ENCODE measurements at places on chromosomes 13 and 19. TPM values are rescaled to one million over a fixed set of nuclear protein-coding genes. Genes with fewer than 3 reads are reported as not detected.

Gene C1QTNF9
- 0.49 TPM for total RNA-seq

Gene SIGLECL1
- total RNA-seq: not detected

Gene ZNF154
- not detected for total RNA-seq

DNA sequence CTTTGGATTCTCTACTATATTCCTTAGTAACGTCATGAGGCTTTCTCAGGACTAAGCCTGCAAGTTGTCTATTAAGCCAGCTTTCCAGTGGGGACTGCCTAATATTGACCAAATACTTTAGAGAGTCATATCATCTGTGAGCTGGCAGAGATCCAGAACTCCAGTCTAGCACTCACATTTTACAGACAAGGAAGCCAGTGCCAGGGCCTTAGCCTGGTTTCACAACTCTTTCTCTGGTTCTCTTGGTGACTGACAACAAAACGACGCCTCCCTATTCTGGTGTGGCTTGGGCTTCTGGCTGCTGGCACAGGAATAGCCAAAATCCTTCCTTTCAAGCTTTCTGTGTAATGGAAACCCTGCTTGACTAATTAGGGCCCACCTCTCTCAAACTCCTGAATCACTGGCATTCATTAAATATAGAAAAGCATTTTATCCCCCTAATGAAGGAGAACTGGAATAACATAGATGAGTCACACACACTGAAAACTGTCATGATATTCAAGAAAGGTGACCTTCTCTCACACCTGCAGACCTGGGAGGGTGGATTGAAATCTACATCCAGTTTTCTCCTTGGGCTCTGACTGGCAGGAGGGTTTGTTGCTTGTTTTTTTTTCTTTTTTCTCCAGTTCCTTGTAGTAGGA is 75.2 kb upstream of the UBL3 start:
- peak overlapping the region; percentile 87 for H3K27ac ChIP-seq
- H3K36me3 ChIP-seq: no peaks in the 10 kb centered on the region
- H3K4me1 ChIP-seq: peaks cover 57% of the 10 kb centered on the region
- H3K27me3 ChIP-seq: no peaks in the 10 kb centered on the region
- DNase-seq: peak; percentile 92

Gene MAMSTR
- 0.57 TPM for total RNA-seq

Gene FCHO1
- 33.6 TPM for total RNA-seq

Gene ADAMTSL5
- total RNA-seq: 1.3 TPM

DNA sequence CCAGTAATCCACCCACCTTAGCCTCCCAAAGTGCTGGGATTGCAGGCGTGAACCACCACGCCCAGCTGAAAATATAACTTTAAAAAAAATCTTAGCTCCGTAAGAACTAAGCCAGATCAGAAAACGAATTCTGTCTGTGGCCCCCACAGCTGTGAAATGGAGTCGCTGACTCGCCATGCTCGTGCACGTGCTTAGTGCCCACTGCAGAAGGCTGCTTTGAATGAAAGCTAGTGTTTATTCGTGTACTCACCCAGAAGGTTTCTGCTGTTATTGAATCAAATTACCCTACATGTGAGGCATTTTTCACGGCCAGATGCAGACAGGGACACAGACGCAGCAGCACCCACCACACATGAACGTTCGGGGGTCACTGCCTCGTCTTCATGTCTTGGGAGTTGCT is 61.7 kb upstream of the F7 start:
- peaks cover 28% of the 10 kb centered on the region for H3K36me3 ChIP-seq
- H3K27me3 ChIP-seq: peaks cover 4% of the 10 kb centered on the region
- H3K4me1 ChIP-seq: no peaks in the 10 kb centered on the region
- H3K4me3 ChIP-seq: no peak overlapping the region
- H3K27ac ChIP-seq: no peak overlapping the region

DNA sequence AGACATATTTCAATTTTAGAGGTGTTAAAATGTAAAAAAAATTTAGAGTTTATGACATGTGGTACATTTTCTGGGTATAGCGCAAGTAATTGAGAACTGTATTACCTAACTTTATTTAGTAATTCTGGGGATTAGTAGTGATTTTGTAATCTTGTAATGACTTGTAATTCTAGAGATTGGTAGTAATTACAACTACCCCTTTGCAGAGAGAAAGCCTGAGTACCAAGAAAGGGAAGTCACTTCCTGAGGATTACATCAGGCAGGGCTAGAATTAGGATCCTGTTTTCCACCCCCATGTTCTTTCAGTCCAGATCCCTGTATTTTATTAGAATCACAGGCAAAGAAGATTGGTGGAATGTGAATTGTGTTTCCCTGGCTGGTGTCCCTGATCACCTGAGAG is 274.9 kb downstream of the KCNRG start:
- H3K36me3 ChIP-seq: no peaks in the 10 kb centered on the region
- H3K4me3 ChIP-seq: no peak overlapping the region
- H3K4me1 ChIP-seq: no peaks in the 10 kb centered on the region
- DNase-seq: no peak

GRCh38 chr19:3555653-3556422 is 1.5 kb downstream of the MFSD12 start:
- no peaks in the 10 kb centered on the region for H3K36me3 ChIP-seq
- no peak overlapping the region for H3K27ac ChIP-seq
- H3K4me3 ChIP-seq: peak overlapping the region; percentile 92
- H3K27me3 ChIP-seq: no peaks in the 10 kb centered on the region
- DNase-seq: no peak

- H3K36me3 ChIP-seq: no peaks in the 10 kb centered on the region
- H3K4me3 ChIP-seq: no peak overlapping the region
- H3K27ac ChIP-seq: no peak overlapping the region
- no peaks in the 10 kb centered on the region for H3K27me3 ChIP-seq
- H3K4me1 ChIP-seq: no peaks in the 10 kb centered on the region
Measured at GRCh38 chr19:42459926-42460325, 17.2 kb upstream of the CXCL17 start.

- peak overlapping the region; percentile 76 for H3K4me3 ChIP-seq
- H3K4me1 ChIP-seq: peaks cover 31% of the 10 kb centered on the region
- H3K36me3 ChIP-seq: no peaks in the 10 kb centered on the region
- DNase-seq: no peak
- H3K27ac ChIP-seq: peak overlapping the region; percentile 99
- no peaks in the 10 kb centered on the region for H3K27me3 ChIP-seq
Measured at GRCh38 chr19:41364524-41365391, 809 bp upstream of the B9D2 start.

DNA sequence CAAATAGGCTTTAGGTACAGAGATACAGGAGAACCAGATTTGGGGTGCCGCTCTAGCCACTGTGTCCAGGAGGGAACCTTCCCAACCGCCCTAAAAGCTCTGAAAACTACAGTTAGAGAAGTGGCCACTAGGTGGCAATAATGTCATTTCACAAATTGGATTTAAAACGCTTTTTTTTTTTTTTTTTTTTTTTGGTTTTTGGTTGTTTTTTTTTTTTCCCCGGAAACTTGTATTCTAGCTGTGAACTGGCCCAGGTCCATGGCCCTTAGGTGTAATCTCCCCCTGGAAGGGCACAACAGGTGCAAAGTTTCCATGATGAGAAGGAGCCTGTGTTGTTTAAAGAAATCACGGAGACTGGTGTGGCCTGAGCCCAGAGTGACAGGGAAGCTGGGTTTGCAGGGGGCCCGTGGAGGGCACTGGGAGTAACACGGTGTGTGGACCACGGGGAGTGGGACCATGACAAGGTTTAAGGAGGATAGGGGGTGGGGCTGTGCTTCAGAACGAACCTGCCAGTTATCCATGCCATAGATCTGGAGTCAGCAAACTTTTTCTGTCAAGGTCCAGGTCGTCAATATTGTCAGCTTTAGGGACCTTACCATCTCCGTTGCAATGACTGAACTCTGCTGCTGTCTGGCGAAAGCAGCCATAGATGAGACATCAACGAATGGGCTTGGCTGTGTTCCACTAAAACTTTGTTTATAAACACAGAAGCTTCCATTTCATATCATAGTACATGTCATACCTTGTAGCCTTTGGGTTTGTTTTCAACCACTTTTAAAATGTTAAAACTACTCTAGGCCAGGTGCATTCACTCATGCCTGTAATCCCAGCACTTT is 10.1 kb downstream of the OR1I1 start:
- H3K4me1 ChIP-seq: peaks cover 7% of the 10 kb centered on the region
- DNase-seq: no peak
- H3K36me3 ChIP-seq: no peaks in the 10 kb centered on the region
- H3K27ac ChIP-seq: no peak overlapping the region
- no peaks in the 10 kb centered on the region for H3K27me3 ChIP-seq

Gene CRLF1
- 21.2 TPM for total RNA-seq

DNA sequence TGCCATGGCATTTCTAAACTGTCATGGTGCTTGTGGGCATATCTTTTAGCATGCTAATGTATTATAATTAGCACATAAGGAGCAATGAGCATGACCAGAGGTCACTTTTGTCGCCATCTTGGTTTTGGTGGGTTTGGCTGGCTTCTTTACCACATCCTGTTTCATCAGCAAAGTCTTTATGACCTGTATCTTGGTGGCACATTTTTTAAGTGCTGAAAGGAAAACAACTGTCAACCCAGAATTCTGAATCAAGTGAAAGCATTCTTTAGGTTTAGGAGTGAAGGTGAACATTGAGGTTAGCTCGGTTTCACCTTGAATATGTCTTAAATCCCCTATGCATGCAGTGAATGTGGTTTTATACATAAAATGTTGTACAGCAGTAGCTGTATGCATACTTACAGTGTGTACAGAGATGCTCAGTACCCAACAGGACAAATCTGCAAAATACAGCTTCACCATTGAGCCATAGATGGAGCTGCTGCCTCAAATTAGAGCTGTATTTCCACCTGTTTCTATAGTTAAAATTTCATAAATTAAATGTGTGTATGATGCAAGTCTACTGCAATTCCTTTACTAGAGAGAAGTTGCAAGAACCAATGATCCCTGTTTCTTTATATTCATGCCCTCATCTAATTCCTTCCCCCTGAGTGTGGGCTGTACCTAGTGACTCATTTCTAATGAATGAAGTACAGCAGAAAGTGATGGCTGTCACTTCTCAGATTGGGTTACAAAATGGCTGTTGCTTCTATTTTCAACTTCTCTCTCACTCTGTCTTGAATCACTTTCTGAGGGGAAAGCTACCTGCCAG is 25.2 kb upstream of the IGSF23 start:
- no peak overlapping the region for H3K27ac ChIP-seq
- no peak overlapping the region for H3K4me3 ChIP-seq
- H3K36me3 ChIP-seq: no peaks in the 10 kb centered on the region
- H3K27me3 ChIP-seq: peaks cover 11% of the 10 kb centered on the region
- no peak for DNase-seq
- H3K4me1 ChIP-seq: peaks cover 3% of the 10 kb centered on the region

- no peak for DNase-seq
- no peak overlapping the region for H3K27ac ChIP-seq
- no peaks in the 10 kb centered on the region for H3K27me3 ChIP-seq
- H3K36me3 ChIP-seq: peaks cover 33% of the 10 kb centered on the region
Measured at GRCh38 chr13:113616281-113616906, 31.8 kb downstream of the TFDP1 start.

DNA sequence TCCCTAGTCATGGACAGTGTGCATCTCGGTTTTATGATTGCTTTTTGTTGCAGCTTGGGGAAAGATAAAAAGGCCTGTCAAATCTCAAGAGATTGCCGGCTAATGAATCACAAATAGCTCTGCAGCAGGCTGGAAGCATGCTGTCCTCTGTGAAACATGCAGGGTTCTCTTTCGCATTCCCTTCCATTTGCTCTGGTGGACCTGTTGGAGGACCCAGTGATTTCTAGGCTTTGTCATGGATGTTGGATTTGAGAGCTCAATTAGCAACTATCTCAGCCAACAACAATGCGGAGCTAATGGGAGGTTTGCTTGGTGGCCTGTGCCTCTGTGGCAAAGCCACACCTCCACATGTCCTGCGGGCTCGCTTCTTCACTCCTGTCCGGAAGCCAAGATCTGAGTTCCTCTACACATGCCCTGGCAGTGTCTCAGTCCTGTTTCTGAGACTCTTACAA is 418.1 kb upstream of the ARGLU1 start:
- H3K27me3 ChIP-seq: no peaks in the 10 kb centered on the region
- peaks cover 20% of the 10 kb centered on the region for H3K4me1 ChIP-seq
- H3K27ac ChIP-seq: no peak overlapping the region

Gene CFAP97D2
- not detected for total RNA-seq

Gene VMAC
- total RNA-seq: 15.4 TPM

DNA sequence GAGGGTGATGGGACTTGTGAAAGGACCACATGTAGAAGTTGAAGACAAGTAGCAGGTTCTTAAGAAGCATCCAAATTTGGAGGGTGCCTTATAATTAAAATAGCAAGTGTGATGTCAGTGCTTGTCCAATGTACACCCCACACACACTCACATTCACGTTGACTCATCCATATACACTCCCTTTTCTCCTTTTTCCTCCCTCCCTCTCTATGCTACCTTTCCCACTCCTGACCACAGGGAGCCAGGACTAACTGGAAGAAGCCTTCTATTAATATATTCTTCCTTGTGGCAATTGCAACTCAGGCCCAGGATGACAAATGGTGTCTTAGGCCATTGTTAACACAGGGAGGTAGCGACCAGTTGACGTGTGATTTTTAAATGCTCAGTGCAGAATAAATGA is 16.3 kb upstream of the GPR183 start:
- DNase-seq: no peak
- H3K4me3 ChIP-seq: no peak overlapping the region
- H3K4me1 ChIP-seq: peaks cover 31% of the 10 kb centered on the region
